ENCODE measurements at places on chromosomes 7 and 10. TPM values are rescaled to one million over a fixed set of nuclear protein-coding genes. Genes with fewer than 3 reads are reported as not detected.

The CPED1 gene
- 2.3 TPM for total RNA-seq

The MSS51 gene
- 1.5 TPM for total RNA-seq

The PAPOLB gene
- total RNA-seq = 0.23 TPM

The PLA2G12B gene
- 0.09 TPM for total RNA-seq

The PDGFA gene
- total RNA-seq = 100 TPM

The CPA4 gene
- 0.74 TPM for total RNA-seq

The TSPAN33 gene
- 0.19 TPM for total RNA-seq

The ZNF777 gene
- 8.5 TPM for total RNA-seq

The TMEM72 gene
- not detected for total RNA-seq

The LIPM gene
- not detected for total RNA-seq

The LRGUK gene
- 0.05 TPM for total RNA-seq

The LDB3 gene
- not detected for total RNA-seq

The BUB3 gene
- total RNA-seq = 157 TPM

The KLF14 gene
- not detected for total RNA-seq

The FRA10AC1 gene
- 5.8 TPM for total RNA-seq

The SLC16A9 gene
- 0.05 TPM for total RNA-seq

The ZNF479 gene
- not detected for total RNA-seq

The GHRHR gene
- total RNA-seq = not detected

The AKR1D1 gene
- total RNA-seq = not detected

The FGF8 gene
- total RNA-seq = not detected

The UNC5B gene
- total RNA-seq = 12.1 TPM

The ATOH7 gene
- total RNA-seq = not detected
